ENCODE measurements at places on chromosomes 3 and 15. TPM values are rescaled to one million over a fixed set of nuclear protein-coding genes. Genes with fewer than 3 reads are reported as not detected.

Gene ZBED2
- total RNA-seq = not detected

Gene GOLGA8Q
- total RNA-seq = 0.62 TPM

Gene ZPLD1
- not detected for total RNA-seq

Gene CTXN2
- 0.16 TPM for total RNA-seq

Gene ERICH6
- total RNA-seq = not detected

Gene CCR9
- total RNA-seq = 0.16 TPM

Gene GABRA5
- total RNA-seq = 38.1 TPM

Gene GNAT1
- total RNA-seq = not detected

Gene ATP13A5
- under 0.01 TPM for total RNA-seq

Gene CCR3
- total RNA-seq = not detected

Gene CCRL2
- total RNA-seq = 1.1 TPM

Gene SLC22A13
- 0.94 TPM for total RNA-seq

Gene PATL2
- 0.78 TPM for total RNA-seq

Gene CPNE9
- 0.31 TPM for total RNA-seq

Gene ANKUB1
- total RNA-seq = 0.78 TPM

Gene TM4SF1
- total RNA-seq = 18.2 TPM

Gene ANKDD1A
- total RNA-seq = 15.6 TPM

Gene WNT7A
- total RNA-seq = 9.0 TPM

Gene ASB14
- not detected for total RNA-seq

Gene CPN2
- not detected for total RNA-seq

Gene CASR
- not detected for total RNA-seq

Gene LYZL4
- total RNA-seq = not detected

Gene UPK1B
- 0.16 TPM for total RNA-seq

Gene ZIC1
- total RNA-seq = 15.6 TPM

Gene AMOTL2
- 73.8 TPM for total RNA-seq

Gene TFDP2
- 40.2 TPM for total RNA-seq

Gene GOLGA8G
- not detected for total RNA-seq

Gene TLR9
- total RNA-seq = under 0.01 TPM

Gene ROBO2
- 377 TPM for total RNA-seq

Gene AP3B2
- 52.9 TPM for total RNA-seq

Gene BMF
- total RNA-seq = 4.2 TPM

Gene MAGEL2
- 1.7 TPM for total RNA-seq

Gene ARPP21
- 656 TPM for total RNA-seq

Gene CAMKV
- 188 TPM for total RNA-seq

Data from occipital lobe (tissue), 3 donors.